T-helper 2 cell (primary cell): ENCODE measurements at places on chromosomes 13 and 19.

DNA sequence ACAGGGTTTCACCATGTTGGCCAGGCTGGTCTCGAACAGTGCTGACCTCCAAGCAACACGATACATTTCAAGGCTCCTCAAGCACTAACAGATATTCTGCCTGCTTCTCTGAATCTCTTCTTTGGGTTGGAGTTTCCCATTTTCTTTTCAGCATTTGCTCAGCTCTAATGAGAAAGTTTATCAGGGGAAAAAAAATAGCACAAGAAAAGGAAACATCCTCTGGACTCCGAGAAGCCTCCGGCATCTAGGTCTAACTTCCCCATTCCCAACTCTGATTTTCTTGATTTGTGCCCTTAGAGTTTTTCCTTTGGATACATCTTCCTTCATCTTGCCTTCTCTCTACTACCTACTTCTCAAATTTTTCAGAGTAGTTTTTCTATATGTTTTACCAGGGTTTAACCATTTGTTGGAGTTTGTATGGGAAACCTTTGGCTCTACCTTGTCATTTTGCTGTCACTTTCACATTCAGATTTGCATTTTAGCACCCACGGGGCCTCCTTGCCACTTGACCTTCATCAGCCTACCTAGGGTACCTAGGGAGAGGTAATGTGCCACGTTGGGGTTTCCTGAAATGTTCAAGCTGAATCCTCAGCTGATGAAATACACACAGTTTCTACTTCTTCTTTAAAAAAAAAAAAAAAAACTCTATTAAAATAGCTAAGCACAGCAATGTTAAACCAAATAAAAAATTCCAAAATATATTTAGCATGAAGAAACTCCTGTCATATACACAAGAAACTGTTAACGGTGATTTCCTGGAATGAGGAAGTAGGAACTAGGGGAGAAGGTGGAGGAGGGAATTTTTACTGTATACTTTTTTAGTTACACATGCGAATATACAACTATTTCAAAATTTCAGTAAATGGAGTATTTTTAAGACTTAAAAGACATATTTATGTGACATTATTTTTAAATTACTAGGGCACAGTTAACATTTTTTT lies 5.1 kb upstream of the USP12 start:
- no peak for DNase-seq

DNA sequence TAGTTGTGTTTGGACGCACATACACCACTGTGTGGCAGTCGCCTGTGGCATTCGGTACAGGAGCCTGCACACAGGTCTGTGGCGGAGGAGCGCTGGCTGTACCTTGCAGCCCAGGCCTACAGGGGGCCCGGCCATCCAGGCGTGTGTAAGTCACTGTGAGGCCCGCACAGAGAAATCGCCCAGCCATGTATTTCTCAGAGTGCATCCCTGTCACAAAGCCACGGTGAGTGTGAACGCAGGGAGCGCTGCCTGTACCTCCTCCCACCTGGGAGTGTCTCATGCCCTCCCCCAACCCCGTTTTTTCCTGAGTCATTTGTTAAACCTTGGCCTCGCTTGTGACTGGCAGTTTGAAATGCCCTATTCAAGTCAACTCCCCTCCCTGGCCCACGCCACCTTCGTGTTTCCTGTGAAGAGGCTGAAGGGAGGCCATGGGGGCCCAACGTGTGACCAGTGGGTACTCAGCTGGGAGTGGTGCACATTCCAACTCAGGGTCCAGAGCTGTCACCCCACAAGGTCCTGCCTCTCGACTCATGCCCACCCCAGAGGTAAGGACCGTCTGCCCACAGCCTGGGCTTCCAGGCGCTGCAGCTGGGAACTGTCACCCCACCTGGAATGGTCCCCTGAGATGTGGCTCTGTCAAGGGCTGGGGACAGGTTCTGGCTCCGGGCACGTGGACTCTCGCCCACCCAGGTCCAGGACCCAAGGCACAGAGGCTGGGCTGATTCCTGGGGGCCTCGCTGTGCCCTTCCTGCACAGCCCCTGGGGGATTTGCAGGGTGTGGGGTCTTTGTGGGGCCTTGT lies 11.6 kb upstream of the RASA3 start:
- DNase-seq = peak; percentile 7

DNA sequence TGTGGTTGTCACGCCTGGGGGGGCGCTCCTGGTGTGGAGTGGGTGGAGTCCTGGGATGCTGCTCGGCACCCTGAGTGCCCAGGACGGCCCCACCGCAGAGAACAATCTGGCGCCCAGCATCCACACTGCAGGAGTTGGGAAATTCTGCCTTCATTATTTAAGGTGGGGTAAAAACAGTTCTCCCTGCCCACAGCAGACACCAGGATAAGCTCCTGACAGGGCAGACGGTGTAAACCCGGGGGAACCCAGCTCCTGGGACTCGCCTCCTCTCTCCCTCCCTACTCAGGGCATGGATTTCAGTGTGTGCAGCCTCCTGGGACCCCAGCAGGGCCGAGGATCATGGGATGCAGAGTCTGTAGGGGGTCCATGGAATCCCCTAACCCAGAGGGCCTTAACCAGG lies 7.7 kb upstream of the WDR18 start:
- DNase-seq = no peak

DNA sequence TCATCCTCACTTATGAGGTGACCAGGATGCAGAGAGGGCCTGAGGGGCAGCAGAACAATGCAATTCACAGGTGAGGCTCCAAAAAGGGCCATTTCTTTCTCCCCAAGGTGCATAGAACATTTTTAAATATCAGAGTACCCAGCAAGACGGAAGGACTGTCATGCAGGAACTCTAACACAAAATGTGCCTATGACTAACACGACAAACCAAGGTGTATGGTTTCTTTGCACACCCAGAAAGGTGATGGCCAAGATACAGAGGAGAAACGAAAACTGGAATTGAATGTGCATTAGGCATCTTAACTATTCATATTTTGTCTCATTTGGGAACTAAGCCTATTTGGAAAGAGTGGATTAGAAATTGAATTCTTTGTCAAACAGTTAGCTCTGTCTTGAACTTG lies 29.9 kb downstream of the SHISA2 start:
- DNase-seq = no peak
